ENCODE measurements at places on chromosomes 16 and 17.

GRCh38 chr17:9517396-9517795 is 58.2 kb downstream of the STX8 start:
- no peak for DNase-seq

DNA sequence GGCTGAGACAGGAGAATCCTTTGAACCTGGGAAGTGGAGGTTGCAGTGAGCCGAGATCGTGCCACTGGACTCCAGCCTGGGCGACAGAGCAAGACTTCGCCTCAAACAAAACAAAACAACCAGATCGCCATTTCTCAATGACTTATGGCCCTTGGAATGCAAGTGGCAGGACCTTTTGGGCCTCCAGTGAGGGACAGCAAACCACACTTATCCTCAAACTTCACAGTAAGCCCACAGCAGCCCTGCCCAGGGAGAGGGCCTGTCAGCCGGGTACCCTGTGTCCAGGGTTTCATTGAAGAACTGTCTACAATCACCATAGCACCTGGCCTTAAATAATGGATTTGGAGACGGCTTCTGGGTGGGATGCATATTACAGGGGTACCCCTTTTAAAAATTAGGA is 11.7 kb downstream of the TRAF4 start:
- no peak for DNase-seq

GRCh38 chr17:50696365-50696879 is 11.3 kb downstream of the ANKRD40 start:
- DNase-seq: no peak

DNA sequence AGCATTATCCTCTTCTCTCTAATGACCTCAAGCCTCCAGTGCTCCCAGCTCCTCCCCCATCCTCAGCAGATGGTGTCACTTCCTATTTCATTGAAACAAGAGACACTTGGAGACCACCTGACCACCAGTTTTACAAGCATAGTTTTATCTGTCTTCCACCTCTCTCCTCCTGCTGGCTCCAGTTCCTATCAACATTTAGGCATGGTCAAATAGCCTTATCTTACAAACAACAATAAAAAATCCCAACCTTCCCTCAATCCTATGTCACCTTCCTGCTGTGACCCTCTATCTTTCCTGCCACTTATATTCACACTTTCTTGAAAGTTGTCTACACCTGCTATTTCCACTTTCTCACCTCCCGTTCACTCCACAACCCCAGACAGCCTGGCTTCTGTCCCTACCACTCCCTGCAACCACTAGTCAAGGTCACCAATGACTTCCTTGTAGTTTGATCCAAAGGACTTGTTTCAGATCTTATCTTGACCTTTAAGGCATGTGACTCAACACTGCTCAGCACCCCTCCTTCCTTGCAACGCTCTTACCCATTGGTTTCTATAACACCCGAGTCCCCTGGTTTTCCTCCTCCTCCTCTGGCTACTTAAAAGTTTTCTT is 4.3 kb upstream of the NTN1 start:
- DNase-seq: no peak

DNA sequence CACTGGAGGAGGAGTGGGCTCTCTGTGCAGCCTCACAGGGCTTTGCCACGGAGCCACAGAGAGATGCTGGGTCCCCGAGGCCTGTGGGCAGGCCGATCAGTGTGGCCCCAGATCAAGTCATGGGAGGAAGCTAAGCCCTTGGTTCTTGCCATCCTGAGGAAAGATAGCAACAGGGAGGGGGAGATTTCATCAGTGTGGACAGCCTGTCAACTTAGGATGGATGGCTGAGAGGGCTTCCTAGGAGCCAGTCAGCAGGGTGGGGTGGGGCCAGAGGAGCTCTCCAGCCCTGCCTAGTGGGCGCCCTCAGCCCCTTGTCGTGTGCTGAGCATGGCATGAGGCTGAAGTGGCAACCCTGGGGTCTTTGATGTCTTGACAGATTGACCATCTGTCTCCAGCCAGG is 3.9 kb downstream of the NXPH3 start:
- DNase-seq: no peak

DNA sequence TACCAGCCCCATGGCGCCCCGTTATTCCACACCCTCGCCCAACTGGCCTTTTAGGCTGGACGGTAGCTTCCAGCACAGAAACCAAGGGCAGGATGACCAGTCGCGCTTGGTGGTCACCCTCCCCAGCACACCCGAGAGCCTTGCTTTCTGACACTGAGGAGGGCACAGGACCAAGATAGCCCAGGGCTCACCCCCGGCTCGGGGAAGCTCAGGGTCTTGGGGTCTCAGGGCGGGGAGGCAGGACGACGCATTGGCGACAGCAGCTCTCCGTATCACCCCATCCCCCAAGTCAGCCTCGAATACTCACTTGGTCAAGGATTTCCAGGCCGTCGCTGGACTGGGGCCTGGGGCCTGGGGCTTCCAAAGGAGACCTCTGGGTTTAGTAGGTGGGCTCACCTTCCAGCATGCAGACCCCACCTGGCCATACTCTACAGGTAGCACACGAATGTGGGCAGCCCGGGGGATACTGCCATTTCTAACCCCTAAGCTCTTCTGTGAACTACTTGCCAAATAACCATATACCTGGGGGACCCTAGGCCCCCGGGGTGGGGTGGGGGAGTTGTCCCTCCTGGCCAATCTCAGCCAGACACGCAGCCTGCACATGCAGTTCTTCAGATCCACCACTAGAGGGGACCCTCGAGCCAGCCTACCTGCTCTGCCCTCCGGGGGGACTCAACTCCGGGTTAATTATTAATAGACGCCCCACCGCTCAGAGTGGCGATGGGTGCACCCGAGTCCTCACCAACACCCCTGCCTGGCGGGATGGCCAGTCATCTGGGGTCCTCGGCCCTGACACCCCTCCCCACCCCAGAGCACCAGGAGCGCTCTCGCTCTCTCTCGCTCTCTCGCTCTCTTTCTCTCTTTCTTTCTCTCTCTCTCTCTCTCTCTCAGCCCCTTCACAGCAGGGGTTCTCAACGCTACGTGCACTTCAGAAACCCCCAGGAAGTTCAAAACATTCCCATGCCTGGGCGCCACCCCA is 30.0 kb downstream of the TBC1D16 start:
- no peak for DNase-seq

DNA sequence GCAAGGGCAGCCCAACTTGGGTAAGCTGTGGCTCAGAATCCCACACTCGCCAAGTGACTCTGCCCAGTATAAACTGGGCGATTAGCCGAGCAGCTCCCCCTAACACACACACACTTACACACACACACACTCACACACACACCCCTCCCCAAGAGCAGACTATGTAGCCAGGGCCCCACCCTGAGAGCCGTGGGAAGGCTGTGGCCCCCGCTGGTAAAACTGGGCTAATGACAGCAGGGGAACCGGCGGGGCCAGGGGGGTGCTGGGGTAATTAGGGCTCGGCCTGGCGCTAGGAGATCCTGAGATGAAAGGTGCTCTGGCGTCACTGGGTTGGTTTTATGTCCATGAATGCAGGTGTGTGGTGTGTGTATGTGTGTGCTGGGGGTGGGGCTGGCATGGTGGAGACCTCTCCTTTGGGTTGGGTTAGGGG is 1.1 kb upstream of the THRA start:
- no peak for DNase-seq

DNA sequence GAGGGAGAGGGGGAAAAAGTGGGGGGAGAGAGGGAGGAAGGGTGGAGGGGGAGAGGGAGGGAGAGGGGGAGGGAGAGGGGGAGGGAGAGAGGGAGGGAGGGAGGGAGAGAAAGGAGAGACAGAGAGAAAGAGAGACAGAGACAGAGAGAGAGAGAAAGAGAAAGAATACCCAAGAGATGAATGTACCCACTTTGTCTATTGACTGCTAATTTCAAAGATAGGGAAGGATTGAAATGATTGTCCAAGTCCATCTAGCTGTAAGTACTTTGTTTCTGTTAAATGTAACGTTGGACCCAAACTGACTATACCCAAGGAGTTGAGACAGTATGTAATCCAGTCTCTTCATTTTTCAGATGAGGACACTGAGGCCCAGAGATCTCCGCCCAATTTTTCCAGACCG is 374.9 kb downstream of the GRIN2A start:
- DNase-seq: no peak

DNA sequence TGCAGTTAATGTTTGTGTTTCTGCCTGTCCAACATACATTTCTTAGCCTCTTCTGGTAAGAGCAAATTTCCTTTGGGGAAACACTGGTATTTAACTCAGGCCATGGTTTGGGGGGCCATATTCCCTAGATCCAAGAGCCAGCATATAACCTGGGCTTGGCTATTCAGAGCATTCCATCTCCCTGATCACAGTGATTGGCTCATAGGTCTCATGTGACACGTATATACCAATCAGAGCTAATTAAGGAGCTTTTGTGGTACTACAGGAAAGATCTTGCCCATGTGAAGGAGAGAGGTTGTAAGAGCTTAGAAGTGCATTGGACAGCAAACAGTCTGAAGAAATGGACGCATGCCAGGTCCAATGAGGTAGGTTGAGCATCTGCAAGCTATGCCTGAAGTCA is 33.4 kb upstream of the GPR139 start:
- no peak for DNase-seq

DNA sequence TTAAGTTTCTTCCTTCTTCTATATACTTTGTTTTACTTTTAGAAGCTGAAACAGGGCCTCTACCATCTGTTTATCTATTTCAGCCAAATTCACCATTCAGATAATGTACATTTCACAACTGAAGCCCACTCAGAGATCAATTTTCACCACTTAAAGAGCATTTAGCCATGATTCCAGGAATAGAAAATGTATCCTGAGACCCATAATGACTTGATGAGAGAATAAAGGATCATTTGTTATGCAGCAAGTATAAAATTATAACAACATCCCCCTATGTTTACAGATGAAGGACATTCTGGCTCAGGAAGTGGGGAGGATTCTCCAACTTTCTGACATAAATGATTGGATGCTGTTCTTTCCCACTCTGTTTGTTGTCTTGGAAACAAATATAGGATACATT is 962.1 kb upstream of the EEF2KMT start:
- no peak for DNase-seq

DNA sequence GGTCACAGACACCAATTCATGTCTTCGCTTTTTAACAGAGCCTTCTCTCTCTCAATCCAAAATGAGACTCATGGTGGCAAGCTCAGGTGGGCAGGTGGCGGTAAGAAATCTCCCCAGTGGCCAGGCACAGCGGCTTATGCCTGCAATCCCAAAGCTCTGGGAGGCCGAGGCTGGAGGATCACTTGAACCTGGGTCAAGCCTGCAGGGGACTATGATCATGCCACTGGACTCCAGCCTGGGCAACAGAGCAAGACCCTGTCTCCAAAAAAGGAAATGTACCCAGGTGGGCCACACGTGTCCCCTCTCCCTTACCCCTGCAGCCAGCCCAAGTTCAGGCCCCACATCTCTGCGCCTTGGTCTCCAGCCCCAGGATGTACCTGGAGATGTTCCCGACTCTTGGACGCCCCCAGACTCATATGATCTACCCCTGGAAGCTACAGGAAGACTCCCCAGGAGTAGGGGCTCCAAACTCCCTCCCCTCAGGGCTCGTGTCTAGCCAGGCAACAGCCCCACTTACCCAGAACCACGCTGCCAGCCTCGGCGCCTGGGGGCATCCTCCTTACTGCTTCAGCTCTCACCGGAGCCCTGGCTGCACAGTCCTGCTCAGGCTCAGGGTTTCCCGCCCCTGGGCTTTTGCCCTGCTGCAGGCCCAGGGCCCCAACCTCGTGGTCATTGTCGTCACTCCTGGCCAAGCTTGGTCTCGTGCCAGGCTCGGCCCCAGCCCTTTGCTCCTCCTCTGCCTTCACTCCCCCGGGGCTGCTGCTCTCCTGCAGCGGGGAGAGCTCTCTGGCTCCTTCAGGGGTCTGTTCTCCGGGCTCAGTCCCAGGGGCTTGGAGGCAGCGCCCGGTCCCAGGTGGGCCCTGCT is 16.2 kb downstream of the MYLK3 start:
- no peak for DNase-seq

- DNase-seq: no peak
These were observed 10.2 kb downstream of the CYTH1 start for GRCh38 chr17:78771758-78772382.

GRCh38 chr17:80471922-80472321 is 4.5 kb downstream of the NPTX1 start:
- DNase-seq: no peak

GRCh38 chr16:47851146-47851545 is 304.6 kb downstream of the ABCC12 start:
- DNase-seq: no peak

GRCh38 chr16:66523861-66524354 is 26.0 kb downstream of the TK2 start:
- no peak for DNase-seq

- no peak for DNase-seq
These were observed 100.9 kb downstream of the GRIN2A start for GRCh38 chr16:10081201-10081940.

GRCh38 chr17:80519091-80519781 is 25.4 kb upstream of the RPTOR start:
- no peak for DNase-seq

DNA sequence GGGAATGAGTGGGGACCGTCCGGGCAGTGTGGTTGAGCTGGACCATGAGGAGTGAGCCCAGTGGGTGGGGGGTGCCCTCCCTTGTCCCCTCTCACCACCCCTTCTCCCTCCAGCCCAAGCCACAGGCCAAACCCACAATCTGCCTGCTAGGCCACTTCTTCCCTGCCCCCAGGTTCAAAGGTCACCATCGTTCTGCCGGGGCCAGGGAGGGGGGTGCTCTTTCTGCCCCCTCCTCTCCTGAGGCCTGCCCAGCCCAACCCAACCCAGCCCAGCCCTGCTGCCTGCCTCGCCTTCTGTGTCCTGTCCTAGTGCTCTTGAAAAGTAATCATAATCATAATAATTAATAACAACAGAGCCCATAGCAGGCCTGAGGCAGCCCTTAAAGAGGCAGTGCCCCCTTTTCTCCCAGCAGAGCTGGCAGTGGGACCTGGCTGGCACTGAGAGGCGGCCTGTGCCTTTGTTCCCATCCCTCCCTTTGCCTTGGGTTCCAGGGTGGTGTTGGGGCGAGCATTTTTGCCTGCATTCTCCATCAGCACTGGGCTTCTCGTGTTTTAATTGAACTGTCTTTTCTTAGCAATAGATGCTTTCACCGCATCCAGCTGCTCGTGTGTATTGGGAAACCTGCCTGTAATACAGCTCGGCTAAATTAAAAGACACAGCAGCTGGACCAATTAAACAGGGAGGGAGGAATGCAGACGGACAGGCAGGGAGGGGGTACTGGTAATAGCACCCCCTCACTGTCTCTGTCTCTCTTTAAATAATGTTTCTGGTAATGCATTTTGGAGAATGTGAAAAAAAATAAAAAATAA is 46.8 kb downstream of the SREBF1 start:
- no peak for DNase-seq

- no peak for DNase-seq
These were observed 12.3 kb upstream of the SPAG9 start for GRCh38 chr17:51132964-51133319.

Measured in HS-5 (cell line).